Activated CD8-positive, alpha-beta memory T cell treated with anti-CD3 and anti-CD28 coated beads for 48 hours (primary cell): ENCODE measurements at places on chromosomes 2 and 18.

DNA sequence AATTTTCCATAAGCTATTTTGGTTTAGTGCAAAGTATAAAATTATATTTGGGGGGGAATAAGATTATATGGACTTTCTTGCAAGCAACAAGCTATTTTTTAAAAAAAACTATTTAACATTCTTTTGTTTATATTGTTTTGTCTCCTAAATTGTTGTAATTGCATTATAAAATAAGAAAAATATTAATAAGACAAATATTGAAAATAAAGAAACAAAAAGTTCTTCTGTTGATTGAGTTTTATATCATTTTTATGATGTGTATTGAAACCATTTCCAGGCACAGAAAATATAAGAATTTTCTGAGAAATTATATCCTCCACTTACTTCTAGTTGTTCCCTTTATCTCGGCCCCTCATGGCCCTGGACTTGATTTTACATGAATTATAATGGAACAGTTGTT lies 3.7 kb downstream of the CCL20 start:
- DNase-seq = no peak

- DNase-seq = no peak
Observed at GRCh38 chr2:184743096-184743495, 144.8 kb downstream of the ZNF804A start.

DNA sequence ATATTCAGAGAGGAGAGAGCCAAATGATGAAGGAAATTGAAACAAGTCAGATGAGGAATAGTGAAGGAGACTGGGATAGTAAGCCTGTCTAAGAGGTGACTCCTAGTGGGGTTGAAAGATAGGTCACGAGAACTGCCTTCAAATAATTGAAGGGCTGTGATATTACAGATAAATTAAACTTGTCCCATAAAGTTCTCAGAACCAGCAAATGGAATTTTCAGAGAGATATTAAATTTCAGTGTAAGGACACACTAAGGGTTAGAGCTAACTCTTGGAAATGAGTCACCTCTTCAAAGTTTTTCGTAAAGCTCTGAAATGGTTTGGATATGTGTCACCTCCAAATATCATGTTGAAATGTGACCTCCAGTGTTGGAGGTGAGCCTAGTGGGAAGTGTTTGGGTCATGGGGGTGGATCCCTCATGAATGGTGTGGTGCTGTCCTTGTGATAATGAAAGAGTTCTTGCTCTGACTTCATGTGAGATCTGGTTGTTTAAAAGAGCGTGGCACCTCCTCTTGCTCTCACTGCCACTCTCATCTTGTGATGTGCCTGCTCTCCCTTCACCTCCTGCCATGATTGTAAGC lies 87.3 kb downstream of the BABAM2 start:
- DNase-seq = no peak

- peak; percentile 6 for DNase-seq
Observed at GRCh38 chr2:112690853-112691401, 29.9 kb upstream of the NT5DC4 start.

GRCh38 chr2:11373096-11373495 lies 28.7 kb upstream of the ROCK2 start:
- DNase-seq = no peak

GRCh38 chr18:29378651-29379136 lies 1201.8 kb upstream of the CDH2 start:
- no peak for DNase-seq

DNA sequence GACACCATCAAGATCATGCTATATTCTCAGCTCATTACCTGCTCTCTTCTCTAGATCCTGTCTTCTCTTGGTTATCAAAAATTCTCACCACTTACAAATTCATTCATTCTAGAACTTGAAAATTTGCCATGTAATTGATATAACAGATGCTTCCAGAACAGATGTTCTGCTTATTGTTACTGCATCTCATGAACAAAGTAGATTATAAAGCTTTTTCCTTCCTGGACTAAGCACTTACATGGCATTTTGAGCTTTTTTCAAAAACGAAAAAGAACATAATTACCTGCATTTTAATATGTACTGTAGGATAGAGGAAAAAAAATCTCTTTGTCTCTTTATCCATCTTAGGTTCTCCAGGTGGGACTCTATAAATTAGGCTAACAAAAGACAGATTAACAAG lies 79.6 kb upstream of the CREB1 start:
- no peak for DNase-seq

DNA sequence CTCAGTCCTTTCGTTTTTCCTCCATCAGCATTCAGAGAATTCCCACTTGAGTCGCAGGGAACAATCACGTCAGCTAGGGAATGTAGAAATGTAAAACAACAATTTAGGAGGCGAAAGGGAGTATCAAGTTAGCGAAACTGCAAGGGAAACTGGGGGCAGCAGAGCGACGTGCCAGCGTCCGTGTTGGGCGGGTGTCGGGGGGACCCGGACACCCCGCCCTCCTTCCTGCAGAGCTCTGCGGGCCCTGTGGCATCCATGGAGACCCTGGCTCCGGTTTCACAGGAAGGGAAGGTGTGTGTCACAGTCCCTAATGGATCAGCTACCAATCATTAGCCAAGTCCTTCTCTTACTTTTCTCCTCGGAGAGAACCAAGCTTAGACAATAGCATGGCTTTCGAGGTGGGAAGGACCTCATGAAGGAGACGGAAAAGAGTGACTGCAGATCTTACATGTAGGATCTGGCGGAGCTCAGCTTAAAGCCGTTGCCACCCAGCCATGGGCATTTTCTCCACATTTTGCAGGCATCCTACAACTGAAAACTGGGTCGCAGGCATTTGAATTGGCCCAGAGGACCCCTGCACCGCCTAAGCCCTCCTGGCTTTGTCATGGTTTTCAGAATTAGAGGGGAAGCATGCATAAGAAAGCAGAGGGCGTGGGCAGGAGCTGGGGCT lies 33.7 kb downstream of the SOX11 start:
- DNase-seq = no peak

DNA sequence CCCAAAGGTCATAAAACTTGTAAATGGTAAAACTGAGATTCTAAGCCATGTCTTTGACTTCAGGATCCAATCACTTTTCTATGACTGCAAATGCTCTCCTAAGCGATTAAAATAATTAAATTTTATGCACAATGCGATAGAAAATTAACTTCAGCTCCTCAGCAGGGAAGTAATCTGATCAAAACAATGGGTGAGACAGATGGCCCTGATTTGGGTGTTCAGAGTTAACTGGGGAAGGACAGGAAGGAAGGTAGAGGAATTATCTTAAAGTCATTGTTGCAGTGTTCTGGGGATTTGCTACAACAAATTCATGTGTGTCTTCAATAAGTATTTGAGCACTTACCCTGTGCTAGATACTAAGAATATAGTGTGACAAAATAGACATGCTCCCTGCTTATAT lies 446.0 kb upstream of the MEX3C start:
- no peak for DNase-seq

GRCh38 chr2:157431176-157431575 lies 12.7 kb downstream of the CYTIP start:
- no peak for DNase-seq
